Keratinocyte (primary cell): ENCODE measurements at places on chromosomes 12 and 14.

- DNase-seq, result no peak
- no peak overlapping the region for H3K4me3 ChIP-seq
- no peaks in the 10 kb centered on the region for H3K27me3 ChIP-seq
- H3K27ac ChIP-seq, result no peak overlapping the region
Observed at GRCh38 chr14:40269436-40269835, 837.2 kb upstream of the FBXO33 start.

DNA sequence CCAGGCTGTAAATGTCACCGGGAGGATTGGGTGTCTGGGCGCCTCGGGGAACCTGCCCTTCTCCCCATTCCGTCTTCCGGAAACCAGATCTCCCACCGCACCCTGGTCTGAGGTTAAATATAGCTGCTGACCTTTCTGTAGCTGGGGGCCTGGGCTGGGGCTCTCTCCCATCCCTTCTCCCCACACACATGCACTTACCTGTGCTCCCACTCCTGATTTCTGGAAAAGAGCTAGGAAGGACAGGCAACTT, 1.3 kb downstream of the GAPDH start:
- peaks cover 30% of the 10 kb centered on the region for H3K36me3 ChIP-seq
- peak overlapping the region; percentile 92 for H3K27ac ChIP-seq
- no peak for DNase-seq
- peaks cover 55% of the 10 kb centered on the region for H3K4me1 ChIP-seq
- no peaks in the 10 kb centered on the region for H3K27me3 ChIP-seq

DNA sequence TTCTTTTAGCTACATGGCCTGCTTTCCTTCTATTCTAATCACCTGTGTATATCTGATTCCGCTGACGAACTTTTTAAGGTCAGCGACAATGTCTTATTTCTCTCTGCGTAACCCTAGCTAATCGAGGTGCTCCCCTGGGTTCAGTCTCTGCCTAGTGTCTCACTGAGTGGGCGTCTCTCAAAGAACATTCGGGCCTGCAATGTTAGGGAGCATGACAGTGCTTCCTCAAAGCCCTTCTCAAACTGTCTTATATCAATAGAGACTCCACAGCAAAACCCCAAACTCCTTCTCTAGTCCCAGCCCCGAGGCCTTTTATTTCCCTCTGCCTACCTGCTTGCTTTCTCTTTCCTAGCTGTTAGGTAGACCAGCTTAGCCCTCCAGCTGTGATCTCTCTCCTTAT, 13.7 kb upstream of the RPS6KL1 start:
- no peak for DNase-seq
- no peaks in the 10 kb centered on the region for H3K27me3 ChIP-seq
- H3K4me3 ChIP-seq, result no peak overlapping the region
- no peaks in the 10 kb centered on the region for H3K36me3 ChIP-seq
- H3K27ac ChIP-seq, result no peak overlapping the region

DNA sequence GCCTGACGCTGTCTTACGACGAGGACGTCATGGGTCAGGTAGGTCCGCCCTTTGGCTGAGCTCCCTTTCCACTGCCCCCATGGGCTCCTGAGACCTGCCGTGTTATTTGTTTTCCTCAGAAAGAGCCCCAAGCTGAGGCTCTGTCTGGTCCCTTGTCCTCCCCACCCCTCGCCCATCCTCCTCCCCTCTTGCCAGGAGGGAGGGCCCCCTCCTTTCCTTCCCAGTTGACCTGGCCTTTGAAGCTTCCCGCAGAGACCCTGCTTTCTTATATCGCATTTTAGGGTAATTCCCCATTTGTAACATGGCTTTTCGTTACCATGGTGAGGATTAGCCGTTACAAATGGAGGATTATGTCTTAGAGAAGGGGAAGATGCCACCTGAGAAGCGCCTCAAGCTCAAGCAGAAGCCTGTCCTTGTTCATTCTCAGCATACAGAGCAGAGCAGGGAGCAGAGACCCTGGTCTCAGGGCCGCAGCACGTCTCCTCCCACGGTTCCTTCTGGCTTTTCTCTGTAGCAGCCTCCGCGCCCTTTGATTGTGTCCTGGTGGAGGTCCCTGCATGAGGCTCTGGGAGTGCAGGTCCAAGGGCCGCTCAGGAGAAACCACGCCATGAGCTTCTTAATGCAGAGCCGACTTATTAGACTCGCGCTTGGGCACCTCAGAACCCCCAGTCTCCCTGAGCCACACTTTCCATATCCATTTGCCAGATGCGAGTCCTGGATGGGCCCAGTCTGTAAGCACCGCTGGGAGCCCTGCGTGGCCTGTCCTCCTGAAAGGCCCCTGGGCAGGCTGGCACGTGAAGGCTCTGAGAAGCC, 47.2 kb downstream of the UBE3B start:
- H3K36me3 ChIP-seq, result peaks cover 35% of the 10 kb centered on the region
- no peaks in the 10 kb centered on the region for H3K4me1 ChIP-seq
- no peak overlapping the region for H3K27ac ChIP-seq
- DNase-seq, result no peak

DNA sequence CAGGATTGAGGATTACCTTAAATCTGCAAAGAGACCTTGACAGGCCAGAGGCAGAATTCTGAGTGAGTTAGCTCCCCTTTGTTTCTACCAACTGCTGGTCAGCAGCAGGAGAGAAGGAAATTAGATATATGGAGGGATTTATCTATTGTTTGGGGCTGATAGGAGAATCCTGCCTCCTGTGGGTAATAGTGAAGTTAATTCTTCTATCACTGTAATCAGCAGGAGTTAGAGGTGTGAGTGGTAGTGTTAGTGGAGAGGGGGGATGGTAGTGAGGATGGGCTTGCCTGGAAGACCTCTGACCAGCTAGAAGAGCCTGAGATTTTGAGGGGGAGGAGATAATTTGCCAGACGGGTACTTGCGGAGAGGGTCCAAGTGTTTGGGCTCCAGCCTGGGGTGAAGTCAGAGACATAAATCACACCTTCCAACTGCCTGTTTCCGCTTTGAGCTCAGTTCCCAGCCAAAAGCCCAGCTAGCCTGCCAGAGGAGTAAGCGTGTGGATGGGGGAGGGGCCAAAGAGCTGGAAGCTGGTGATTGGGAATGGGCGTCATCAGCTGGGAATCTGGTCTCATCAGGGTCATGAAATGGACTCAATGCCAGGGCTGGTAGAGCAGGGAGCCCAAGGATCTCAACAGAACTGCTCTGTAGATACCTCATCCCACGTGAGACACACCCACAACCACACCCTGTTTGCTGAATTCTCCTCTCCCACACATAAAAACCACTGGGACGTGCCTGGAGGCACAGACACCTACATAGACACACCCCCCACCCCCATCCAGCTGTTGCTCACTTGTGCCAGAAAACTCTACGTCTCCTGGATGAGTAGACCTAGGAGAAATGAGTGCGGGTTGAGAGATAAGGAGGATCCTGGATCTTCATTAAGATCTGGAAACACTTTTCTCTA, 13.1 kb upstream of the ITGA5 start:
- DNase-seq, result peak; percentile 100
- no peak overlapping the region for H3K4me3 ChIP-seq
- peaks cover 53% of the 10 kb centered on the region for H3K4me1 ChIP-seq
- H3K36me3 ChIP-seq, result no peaks in the 10 kb centered on the region
- H3K27ac ChIP-seq, result peak overlapping the region; percentile 92

- H3K27me3 ChIP-seq, result no peaks in the 10 kb centered on the region
- no peak overlapping the region for H3K27ac ChIP-seq
- H3K4me3 ChIP-seq, result no peak overlapping the region
- no peak for DNase-seq
- H3K4me1 ChIP-seq, result peaks cover 12% of the 10 kb centered on the region
- no peaks in the 10 kb centered on the region for H3K36me3 ChIP-seq
Observed at GRCh38 chr14:34329301-34329700, 132.7 kb downstream of the SPTSSA start.

- H3K4me1 ChIP-seq, result no peaks in the 10 kb centered on the region
- H3K27me3 ChIP-seq, result no peaks in the 10 kb centered on the region
- H3K27ac ChIP-seq, result no peak overlapping the region
Observed at GRCh38 chr12:51482929-51483697, 58.5 kb downstream of the SLC4A8 start.

DNA sequence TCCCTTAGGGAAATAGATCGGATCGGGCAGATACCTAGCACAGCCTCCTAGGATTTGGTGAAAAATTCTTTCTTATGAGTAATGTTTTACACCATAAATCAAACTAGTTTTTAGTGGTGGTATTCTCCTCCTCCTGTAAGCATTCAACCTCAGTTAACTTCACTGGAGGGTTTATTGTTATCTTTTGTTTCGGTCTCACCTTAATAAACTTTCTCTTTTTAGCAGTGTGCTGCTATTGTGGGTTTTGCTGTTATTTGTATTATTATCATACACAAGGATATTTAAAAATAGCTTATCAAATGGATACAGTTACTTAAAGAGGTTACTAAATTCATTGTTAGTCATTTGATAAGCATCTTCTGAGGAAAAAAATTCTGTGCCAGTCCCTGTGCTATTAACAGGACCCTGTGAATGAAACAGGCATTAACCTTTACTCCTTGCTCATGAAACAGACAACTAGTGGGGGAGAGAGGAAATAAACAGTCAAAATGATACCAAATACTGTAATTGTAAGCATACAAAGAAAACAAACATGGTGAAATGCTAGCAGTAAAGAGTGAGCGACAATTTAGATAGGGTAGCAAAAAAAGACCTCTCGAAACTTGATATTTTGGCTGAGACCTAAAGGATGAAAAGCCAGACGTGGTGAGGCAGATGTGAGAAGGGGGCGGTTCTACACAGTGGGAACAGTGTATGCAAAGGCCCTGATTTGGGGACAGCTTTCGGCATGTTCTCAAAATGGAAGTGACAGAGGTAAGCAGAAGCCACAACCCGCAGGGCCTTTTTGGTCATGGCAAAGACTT, 178.7 kb upstream of the SOX5 start:
- no peaks in the 10 kb centered on the region for H3K27me3 ChIP-seq
- H3K36me3 ChIP-seq, result no peaks in the 10 kb centered on the region
- H3K4me3 ChIP-seq, result no peak overlapping the region
- no peaks in the 10 kb centered on the region for H3K4me1 ChIP-seq
- no peak for DNase-seq

- no peak for DNase-seq
- H3K36me3 ChIP-seq, result peaks cover 10% of the 10 kb centered on the region
- H3K4me1 ChIP-seq, result peaks cover 32% of the 10 kb centered on the region
- H3K4me3 ChIP-seq, result peak overlapping the region; percentile 92
Observed at GRCh38 chr12:123233505-123234308, 471 bp downstream of the MTRFR start.

DNA sequence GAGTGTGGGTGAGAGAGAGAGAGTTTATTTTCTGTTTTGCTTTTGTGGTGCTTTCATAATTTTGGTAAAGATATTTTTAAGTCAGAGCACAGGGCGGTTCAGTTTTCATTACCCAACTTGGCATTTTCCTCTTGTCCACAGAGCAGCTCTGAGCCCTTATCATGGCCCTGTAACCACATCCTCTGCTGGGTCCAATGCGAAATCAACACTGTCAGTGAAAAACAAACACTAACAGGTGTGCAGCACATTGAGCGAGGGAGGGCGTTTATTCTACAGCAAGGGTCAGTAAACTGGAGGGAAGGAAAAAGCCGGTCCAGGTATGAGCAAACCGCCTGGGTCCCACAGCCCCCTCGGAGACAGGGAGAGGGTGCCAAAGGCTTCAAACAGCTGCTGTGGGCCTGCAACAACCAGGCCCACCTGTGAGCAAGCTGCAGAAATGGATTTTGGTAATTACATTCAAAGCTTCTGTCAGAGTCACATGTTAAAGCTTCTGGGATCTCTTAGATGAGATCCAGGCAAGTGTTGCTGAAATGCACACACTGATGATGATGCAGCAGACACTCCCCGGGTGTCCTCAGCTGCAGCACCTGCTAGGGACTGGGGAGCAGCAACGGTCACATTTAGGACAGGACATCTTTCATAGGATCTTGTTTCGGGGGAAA, 132.7 kb upstream of the DYRK2 start:
- peaks cover 3% of the 10 kb centered on the region for H3K27me3 ChIP-seq
- H3K4me3 ChIP-seq, result no peak overlapping the region
- H3K27ac ChIP-seq, result no peak overlapping the region
- no peak for DNase-seq
- peaks cover 9% of the 10 kb centered on the region for H3K4me1 ChIP-seq

GRCh38 chr12:48339442-48340117, 11.1 kb downstream of the ZNF641 start:
- no peaks in the 10 kb centered on the region for H3K27me3 ChIP-seq
- H3K4me1 ChIP-seq, result no peaks in the 10 kb centered on the region
- H3K4me3 ChIP-seq, result no peak overlapping the region

GRCh38 chr14:64946310-64947045, 3.9 kb upstream of the GPX2 start:
- no peaks in the 10 kb centered on the region for H3K27me3 ChIP-seq
- H3K4me3 ChIP-seq, result no peak overlapping the region
- H3K27ac ChIP-seq, result no peak overlapping the region
- DNase-seq, result no peak

- H3K36me3 ChIP-seq, result no peaks in the 10 kb centered on the region
- no peak overlapping the region for H3K27ac ChIP-seq
- H3K4me1 ChIP-seq, result peaks cover under 1% of the 10 kb centered on the region
- no peaks in the 10 kb centered on the region for H3K27me3 ChIP-seq
Observed at GRCh38 chr12:7054925-7055324, 5.6 kb upstream of the C1S start.

GRCh38 chr12:26699237-26699636, 133.8 kb downstream of the ITPR2 start:
- DNase-seq, result no peak
- no peak overlapping the region for H3K27ac ChIP-seq
- no peaks in the 10 kb centered on the region for H3K36me3 ChIP-seq

DNA sequence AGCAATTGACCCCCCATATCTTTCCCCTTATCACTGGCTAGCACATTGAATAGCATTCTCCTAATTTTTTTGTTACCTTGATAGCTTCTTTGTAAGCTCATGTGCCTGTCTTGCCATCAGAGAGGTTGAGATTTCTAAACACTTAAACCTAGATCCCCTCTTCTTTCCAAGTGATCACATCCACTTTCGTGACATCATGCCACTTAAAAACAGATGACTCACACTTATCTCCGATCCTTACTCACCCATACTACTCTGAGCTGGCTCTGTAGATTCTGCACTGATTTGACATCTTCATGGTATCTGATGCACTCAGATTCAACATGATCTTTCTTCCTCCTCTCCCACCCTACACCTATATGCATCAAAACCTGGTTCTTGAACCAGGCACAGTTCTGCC, 10.5 kb downstream of the GPR137C start:
- H3K36me3 ChIP-seq, result no peaks in the 10 kb centered on the region
- no peak for DNase-seq
- no peaks in the 10 kb centered on the region for H3K4me1 ChIP-seq
- no peaks in the 10 kb centered on the region for H3K27me3 ChIP-seq
- H3K27ac ChIP-seq, result no peak overlapping the region

DNA sequence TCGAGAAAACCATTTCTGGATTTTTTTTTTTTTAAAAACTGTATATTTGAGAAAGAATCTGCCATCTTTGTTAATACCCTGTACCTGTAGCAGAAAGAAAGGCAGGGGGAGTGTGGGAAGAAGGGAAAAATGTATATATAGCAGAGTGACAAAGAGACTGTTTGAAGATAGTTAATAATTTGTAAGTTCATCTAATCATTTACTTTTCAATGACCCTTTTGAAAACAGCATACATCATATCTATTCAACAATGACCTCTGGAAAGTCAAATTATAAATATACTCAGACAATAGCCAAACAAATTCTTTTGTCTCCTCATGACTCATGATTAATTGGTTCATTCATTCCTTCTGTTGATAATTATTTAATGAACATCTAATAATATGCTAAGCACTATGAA, 10.9 kb upstream of the CPM start:
- no peak overlapping the region for H3K4me3 ChIP-seq
- no peaks in the 10 kb centered on the region for H3K36me3 ChIP-seq
- DNase-seq, result no peak
- no peaks in the 10 kb centered on the region for H3K27me3 ChIP-seq

- no peaks in the 10 kb centered on the region for H3K4me1 ChIP-seq
- no peak overlapping the region for H3K27ac ChIP-seq
- no peaks in the 10 kb centered on the region for H3K27me3 ChIP-seq
- no peak for DNase-seq
- no peaks in the 10 kb centered on the region for H3K36me3 ChIP-seq
Observed at GRCh38 chr12:97616946-97617345, 154.3 kb downstream of the RMST start.
